ENCODE measurements at places on chromosomes 1 and 21.
A peak's percentile ranks its signal among the peaks of the same experiment; 100 is the strongest.

GRCh38 chr1:206575165-206575893 is 36.9 kb downstream of the EIF2D start:
- peak; percentile 81 for DNase-seq

GRCh38 chr1:212637902-212638301 is 29.3 kb downstream of the ATF3 start:
- no peak for DNase-seq

DNA sequence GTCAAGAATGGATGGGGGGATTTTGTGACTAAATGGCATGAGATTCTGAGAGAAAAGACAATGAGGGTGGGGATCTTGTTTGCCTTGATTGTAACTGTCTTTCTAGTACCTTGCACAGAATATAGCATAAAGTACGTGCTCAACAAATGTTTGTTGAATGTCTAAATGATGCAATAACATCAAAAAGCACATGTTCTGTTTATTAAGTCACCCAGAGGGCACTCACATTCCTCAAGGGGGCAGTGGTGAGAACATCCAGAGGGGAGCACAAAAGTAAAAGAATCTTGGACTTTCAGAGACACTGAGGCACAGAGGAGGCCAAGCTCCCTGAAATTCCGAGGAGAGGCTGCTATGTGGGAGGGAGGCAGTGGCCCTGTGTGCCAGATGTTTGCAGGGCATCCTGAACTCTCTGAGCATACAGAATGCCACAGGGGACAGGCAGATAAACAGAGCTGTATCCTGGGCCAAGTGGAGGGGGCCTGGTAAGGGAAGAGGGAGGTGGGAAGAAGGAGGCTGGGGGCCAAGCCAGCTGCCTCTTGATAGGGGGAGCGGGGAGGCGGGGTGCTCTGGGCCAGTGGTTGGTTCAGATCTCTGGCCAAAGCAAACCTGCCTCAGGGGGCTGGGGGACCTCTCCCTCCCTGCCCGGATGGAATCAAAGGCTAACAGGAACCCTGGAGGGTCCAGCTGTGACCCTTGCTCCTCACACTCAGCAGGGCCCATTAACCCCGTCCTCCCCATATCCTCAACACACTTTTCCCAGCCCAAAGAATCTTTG is 6.5 kb upstream of the ATP1A2 start:
- DNase-seq: peak; percentile 57

GRCh38 chr1:158864595-158864994 is 33.4 kb downstream of the MNDA start:
- no peak for DNase-seq

DNA sequence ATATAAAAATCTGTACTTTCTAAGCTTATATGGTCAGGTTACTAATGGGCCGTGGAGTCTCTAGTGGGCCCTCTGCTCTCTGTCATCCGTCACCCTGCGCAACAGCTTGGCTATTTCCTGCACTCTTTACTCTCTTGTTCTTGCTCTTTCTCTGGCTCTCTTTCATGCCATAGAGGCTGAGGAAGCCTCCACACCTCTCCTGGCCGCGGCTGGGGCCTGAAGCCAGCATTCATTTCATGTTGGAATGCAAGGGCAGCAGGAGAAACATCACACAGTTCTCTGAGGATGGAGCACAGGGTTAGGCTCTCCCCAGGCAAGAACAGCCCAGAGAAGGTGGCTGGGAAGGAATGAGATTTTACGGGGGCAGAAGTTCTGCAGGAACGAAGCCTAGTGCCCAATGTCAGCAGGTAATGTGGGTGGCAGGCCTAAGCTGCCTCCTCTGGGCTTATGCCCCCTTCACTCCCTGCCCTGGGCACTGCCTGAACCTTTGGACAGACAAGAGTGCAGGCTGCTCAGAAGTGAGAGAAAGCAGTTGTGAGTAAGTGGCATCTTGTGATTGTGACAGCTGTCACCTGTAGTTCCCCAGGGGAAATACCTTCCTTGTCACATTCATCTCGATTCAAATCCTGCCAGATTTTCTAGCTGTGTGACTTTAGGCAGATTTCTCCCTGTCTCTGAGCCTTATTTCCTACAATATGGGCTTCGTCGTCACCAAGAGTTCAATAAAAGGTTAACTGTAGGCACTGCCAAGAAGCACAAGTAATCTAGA is 3.6 kb upstream of the FHAD1 start:
- no peak for DNase-seq

DNA sequence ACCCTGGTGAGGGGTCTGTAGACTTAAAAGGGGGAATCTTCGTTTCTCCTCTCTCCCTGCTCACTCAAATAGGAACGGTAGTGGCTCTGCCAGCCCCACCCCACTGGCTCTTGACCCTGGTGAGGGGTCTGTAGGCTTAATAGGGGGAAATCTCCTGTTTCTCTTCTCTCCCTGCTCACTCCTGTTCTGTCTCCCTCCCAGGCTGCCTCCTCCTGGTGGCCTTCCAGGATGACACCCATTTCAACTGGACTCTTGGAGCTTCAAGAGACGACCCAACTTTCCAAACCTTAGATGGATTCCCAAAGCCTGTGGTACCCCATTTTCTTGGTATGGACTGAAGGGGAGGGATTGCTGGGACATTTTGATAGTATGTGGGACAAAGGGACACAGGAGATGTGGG is 1.4 kb upstream of the EPHB2 start:
- no peak for DNase-seq

DNA sequence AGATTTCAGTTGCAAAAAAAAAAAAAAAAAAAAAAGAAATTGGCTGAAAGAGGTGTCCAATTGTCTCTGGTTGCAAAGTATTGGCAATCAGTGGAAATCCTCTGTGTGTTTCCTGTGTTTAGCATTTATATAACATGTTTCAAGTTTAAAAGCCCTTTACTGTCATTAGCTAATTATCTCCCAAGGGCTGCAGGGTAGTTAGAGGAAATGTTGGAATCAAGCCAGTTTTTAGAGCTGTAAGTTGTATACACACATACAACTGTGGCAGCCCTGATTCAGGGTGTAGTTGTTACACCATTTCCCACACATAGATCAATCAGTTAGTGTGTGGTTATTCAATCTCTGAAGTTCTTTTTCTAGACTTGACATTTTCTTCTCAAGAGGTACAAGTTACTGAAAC is 8.9 kb upstream of the ZNF326 start:
- DNase-seq: no peak

- no peak for DNase-seq
Measured at GRCh38 chr1:198607714-198608113, 31.1 kb upstream of the PTPRC start.

DNA sequence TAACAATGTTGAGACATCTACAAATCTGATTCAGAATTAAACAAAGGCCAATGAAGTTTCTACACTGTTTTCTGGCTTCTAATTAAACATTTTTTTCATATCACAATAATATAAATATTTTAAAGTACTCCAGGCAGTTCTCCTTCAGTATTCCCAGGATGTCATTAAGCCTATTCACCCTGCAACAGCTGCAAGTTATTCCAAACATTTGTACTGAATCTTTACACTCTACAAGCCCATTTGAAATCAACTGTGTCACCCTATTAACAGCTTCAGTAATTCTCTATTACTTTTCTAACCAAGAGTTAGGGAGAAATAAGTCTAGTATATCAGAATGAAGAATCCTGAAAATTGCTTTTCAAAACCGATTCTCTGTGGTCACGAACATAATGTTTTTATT is 124.6 kb downstream of the OLFML2B start:
- no peak for DNase-seq

DNA sequence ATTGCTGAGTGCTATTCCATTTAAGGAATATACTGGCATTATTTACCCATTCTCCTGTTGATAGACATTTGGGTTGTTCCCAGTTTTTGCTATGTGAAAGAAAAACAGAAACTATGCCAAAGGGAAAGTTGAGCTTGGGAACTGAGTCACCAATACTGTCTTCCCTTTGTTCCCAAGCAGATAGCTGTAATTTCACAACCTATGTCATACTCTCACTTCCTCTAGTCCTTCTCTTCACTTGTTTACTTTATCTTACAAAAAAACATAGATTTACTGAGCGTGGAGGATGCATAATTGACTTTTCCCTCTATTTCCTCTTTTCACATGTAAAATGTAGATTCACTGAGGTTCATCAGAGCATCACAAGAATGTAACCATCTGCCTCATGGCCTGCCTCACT is 32.4 kb upstream of the PGBD5 start:
- DNase-seq: no peak

- no peak for DNase-seq
Measured at GRCh38 chr1:205075642-205076155, 8.6 kb downstream of the TMEM81 start.

- no peak for DNase-seq
Measured at GRCh38 chr1:117633936-117634335, 28.1 kb downstream of the TENT5C start.

GRCh38 chr21:32705139-32705538 is 22.7 kb downstream of the SYNJ1 start:
- no peak for DNase-seq

- no peak for DNase-seq
Measured at GRCh38 chr1:39847940-39848339, 35.4 kb downstream of the TRIT1 start.

- no peak for DNase-seq
Measured at GRCh38 chr1:167262836-167263235, 42.1 kb downstream of the POU2F1 start.

DNA sequence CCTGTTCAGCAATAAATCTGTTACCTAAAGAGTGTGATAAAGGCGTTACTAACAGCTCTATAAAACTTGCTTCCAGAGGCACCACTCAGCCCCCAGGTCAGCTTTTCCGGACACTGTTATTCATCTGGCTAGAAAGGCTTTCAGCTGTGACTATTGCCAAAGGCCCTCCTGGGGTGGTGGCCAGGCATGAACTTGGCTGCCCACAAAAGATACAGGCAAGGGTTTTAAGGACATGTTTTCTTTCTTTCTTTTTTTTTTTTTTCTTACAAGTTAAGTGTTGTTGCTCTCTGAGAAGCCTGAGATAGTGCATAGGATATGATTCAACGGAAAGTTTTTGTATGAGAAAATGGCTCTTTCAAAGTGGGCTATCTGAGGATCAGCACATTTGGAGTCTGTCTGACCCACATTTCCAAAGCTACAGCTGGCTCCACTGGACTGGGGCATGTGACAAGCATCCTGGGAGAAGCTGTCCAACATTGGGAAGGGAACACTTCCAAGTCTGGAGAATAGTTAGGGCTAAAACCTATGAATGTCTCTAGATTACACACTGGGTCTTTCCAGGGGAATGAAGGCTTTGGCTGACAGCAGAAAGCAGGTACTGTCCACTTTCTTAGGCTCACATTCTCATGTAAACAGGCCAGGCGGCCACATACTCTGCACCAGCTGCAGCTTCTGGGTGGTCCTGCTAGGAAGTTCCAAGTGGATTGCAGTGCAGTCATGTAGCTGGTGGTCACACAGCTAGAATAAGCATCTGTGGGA is 639.7 kb downstream of the LMO4 start:
- no peak for DNase-seq

- peak; percentile 42 for DNase-seq
Measured at GRCh38 chr1:186985889-186986491, 157.2 kb downstream of the PLA2G4A start.

DNA sequence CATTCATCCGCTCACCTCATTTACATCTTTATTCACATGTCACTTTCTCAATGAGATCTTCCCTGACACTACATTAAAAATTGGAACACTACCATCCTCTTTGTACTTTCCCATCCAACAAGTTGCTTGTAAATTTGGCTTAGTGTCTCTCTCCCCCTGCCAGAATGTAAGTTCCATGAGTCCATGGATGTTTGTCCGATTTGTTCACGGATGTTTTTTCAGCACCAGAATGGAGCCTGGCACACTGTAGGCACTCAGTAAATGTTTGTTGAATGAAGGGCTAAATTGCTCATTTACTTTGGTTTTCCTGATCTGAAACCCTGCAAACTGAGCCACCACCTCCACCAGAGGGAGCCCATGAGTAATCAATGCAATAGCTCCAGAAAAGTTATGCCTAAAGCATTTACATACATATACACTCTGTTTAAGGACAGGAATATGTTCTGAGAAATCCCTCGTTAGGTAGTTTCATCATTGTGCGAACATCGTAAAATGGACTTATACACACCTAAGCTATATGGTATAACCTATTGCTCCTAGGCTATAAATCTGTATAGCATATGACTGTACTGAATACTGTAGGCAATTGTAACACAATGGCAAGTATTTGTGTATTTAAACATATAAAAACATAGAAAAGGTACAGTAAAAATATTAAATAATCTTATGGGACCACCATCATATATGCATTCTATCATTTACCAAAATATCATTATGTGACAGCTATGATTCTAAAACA is 2.8 kb upstream of the EYA3 start:
- DNase-seq: peak; percentile 88

DNA sequence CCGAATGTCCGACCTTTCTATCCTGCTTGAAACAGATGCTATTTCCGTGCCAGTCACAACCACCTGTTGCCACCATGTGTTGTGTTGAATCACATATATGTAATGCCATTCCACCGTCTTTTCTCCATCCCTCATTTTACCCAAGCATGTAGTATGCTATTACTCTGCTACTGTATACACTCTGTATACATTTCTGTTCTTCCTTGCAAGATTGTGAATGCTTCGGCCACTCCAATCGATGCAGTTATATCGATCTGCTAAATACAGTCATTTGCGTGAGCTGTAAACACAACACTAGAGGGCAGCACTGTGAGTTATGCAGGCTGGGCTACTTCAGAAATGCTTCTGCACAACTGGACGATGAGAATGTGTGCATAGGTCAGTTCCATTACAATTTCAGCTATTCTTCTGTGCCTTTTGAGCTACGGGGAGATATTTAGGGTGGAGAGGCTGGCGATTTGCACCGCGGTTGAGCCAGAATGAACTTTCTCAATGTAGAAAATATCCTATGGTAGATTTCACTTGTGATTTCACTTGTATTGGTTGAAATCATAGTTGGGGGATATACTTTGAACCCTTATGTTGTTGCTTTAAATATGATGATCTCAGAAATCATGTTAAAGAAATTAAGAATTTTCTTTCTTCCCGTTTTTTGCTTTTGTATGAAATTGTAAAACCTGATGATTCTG is 289.8 kb downstream of the NTNG1 start:
- DNase-seq: peak; percentile 59

GRCh38 chr1:35936838-35937237 is 5.9 kb downstream of the AGO3 start:
- DNase-seq: no peak

DNA sequence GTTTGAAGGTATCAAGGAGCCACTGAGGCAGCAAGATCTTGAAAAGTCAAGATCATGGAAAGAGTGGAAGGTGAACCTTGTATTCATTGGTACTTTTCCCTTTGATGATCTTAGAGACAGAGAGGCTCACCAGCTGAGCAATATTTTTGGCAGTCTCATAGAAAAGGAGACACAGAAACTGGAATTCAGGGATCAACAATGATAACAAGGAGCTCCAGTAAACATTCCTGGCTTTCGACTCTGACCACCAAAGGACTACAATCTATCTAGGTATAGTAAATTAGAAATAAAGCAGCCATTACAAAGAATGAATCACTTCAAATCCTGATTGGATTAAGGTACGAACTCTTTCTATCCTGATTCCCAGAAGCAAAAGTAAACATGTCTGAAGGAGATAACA is 615.4 kb downstream of the KIF26B start:
- no peak for DNase-seq

- DNase-seq: no peak
Measured at GRCh38 chr1:11447903-11448302, 31.1 kb upstream of the DISP3 start.
